Omental fat pad (tissue), 4 donors: ENCODE measurements at places on chromosomes 16 and 17.

DNA sequence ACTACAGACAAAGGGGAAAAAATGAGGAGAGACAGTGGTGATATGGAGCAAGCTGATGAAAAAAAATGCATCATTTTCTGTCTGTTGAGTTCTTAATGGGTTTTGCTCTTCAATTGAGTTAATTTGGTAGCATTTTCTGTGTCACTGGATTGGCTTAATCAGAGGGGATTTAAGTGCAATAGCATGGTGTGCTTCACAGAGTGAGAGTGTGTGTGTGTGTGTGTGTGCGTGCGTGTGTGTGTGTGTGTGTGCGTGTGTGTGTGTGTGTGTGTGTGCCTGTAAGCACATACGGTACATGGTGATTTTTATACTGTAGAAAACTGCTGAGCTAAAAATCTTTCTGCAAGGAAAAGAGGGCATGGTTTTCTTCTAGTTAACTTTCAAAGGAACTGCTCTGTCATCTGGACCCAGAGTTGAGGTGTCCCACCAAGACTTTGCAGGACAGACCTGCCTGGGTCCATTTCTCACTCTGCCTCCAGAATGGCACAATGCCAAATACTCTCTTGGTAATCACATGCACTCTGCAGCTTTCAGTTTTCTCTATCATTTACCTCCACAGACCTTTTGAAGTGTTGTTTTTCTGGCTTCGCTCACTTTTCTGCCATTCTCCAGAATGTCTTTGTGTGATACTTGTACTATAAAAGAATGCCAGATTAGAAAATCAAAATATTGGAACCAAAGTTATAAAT is 952.6 kb upstream of the SOX9 start:
- DNase-seq: no peak

DNA sequence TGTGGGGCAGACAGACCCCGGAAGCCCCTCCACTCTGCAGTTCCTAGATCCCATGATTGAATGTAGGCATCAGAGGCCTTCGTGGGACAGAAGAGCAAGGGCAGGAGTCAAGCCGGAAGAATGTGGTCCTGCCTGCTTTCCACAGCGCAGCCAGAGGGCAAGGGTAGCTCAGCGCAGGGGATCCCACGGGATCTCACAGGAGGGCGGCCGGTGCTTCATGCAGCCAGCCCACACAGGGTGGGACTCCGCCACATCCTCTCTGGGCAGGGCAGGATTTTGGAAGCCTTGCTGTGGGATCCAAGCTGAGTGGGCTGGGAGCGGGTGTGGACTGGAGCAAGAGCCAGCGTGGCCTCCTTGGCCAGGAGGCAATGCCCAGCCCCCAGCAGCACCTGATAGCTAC is 13.0 kb downstream of the KATNB1 start:
- DNase-seq: no peak

- DNase-seq: no peak
These were observed 130.9 kb downstream of the PARN start for GRCh38 chr16:14499110-14499509.

GRCh38 chr17:21511363-21512195 is 135.4 kb downstream of the KCNJ12 start:
- peak; percentile 35 for DNase-seq

- no peak for DNase-seq
These were observed 313.5 kb downstream of the PHKB start for GRCh38 chr16:47774661-47775060.

DNA sequence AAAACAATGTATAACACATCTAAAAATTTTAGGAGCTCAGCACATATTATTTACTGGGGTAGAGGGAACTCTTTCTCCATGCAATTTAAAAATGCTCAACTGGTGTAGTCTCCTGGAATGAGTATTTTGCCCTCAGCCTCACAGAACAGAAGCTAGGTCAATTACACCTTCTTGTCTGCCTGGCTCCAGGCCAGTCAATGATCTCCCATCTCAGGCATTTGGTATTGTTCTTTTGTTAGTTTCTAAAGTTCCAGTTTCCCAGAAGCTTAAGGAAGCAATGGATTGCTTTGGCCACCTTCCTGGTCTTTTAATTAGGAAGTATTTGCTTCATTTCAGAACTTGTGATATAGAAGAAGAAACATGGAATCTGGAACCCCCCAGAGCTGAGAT is 360.3 kb upstream of the ASIC2 start:
- no peak for DNase-seq

GRCh38 chr17:69213059-69213813 is 15.4 kb downstream of the ABCA10 start:
- DNase-seq: no peak

DNA sequence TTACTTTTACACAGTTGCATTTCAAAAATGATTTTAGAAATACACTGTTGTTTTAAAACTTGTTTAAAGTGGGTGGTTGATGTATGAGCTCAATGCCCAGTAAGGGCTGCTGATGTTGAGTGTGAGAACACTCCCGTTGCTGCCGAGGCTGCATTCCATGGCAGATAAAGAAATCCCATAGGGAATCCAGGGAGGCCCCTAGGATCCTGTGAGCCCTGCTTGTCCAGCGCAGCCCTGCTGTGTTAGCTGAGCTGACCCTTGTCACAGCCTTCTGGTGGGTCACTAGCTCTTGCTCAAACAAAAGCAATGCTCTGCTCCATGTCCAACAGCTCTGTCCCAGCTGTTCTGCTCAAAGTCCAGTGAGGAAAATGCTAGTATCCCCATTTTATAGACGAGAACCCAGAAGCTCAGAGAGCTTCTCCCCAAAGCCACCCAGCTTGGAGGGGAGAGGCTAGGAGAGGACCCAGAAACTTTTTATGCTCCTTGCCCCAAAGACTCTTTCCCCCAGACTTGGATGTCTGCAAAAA is 18.6 kb upstream of the COL1A1 start:
- DNase-seq: no peak

- DNase-seq: no peak
These were observed 15.5 kb upstream of the SALL1 start for GRCh38 chr16:51166541-51166940.

- no peak for DNase-seq
These were observed 5.2 kb downstream of the FAM20A start for GRCh38 chr17:68595986-68596385.

- no peak for DNase-seq
These were observed 22.8 kb downstream of the TRPV2 start for GRCh38 chr17:16438173-16438556.

DNA sequence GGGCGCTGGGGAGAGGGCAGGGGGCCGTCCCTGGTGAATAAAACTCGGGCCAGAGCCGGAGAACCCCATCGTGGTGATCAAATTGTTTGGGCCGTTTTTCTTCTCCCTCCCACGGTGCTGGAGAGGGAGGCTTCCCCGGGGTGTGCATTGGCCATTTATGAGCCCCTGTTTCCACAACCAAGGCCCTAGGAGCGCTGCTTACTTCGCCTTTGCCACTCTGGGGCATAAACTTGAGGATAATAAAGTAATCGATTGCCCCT is 544 bp downstream of the CCP110 start:
- no peak for DNase-seq

DNA sequence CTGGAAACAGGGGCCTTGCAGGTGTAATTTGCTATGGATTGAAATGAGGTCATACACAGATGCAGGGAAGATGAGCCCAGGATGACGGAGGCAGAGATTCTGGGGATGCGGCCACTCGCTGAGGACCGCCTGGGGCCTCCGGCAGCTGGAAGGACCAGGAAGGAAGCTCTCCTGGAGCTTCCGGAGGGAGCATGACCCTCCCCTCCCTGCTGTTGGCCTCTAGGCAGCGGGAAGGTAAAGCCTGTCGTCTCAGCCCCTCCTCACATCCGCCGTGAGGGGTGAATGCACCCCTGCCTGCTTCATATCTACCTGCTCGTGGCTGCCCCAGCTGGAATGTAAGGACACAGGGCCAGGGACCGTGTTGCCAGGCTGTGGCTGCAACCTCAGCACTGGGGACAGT is 29.1 kb upstream of the ZNF469 start:
- DNase-seq: no peak

DNA sequence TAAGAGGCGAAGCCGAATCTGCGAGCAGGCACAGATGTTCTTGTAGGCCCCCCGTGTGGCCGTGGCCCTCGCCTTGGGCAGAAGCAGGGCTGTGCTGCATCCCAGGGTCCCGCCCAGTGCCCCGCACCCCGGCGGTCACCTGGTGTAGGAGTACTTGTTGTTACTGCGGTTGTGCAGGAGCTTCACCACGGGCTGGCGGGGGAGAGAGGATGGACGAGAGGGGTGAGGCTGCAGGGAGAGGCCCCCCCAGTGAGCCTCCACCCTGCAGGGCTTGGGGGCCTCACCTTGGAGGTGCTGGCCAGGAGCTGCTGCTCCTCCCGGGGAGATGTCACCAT is 11.4 kb downstream of the ASPHD1 start:
- no peak for DNase-seq

DNA sequence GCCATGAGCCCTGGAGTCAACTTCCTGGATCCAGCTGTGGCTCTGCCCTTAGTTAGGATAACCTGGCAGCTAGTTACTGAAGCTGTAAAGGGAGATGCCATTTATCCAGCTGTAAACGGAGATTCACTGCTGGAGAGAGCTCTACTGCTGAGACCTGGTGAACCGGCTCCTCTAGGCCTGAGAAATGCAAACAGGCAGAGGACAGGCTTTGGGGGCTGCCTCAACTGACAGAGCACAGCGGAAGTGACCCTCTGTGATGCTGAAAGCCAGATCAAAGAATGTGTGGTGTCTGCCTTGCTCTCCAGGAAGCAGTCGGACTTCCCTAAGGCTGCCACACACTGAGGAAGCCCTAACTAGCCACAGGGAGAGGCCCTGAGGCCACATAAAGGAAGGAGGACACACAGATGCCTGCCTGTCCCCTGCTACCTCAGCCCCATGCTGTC is 21.9 kb upstream of the GPRC5C start:
- no peak for DNase-seq

DNA sequence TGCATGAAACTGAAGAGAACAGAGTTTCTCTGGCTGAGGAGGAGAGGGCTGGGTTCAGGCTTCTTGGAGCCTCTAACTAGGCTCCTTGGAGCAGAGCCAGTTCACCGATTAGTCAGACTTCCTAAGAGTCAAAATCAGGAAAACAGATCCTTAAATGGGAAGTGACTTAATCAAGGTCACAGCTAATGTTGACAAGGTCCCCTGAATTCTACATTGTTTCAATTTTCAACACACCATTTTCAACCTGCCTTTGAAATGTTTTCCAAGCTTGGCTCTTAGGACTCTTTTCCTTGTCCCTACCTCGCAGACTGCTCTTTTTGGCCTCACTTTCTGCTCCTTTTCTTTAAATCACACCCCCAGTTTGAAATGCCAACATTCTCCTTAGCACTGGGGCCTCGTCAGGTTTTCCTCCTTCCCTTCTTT is 16.3 kb downstream of the MYL4 start:
- DNase-seq: peak; percentile 69

DNA sequence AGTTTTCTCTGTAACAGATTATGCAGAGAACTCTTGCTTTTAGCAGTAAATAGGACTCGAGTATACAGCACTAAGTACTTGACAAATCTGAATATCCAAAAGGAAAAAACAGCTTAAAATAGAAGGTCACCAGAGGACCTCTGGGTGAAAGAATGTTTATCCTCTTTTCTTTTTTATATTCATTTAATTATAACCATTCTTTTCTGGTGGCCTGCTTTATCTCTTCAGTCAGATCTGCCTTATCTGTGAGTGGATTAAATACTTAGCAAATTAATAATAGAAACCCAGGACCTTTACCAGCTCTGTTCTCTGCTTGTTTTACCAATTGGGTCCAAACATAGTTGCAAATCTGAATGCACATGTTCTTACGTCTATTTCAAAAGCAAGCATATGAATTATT is 8.6 kb downstream of the DGKE start:
- no peak for DNase-seq
